ENCODE measurements at places on chromosomes 4 and X. TPM values are rescaled to one million over a fixed set of nuclear protein-coding genes. Genes with fewer than 3 reads are reported as not detected.

Gene CFP
- 3.0 TPM for polyA plus RNA-seq

Gene UGT2A1
- polyA plus RNA-seq: not detected

Gene PABPC5
- polyA plus RNA-seq: 0.60 TPM

Gene CFI
- polyA plus RNA-seq: 1.2 TPM

Gene RAP2C
- polyA plus RNA-seq: 16.7 TPM

Gene ERCC6L
- 0.23 TPM for polyA plus RNA-seq

Gene AR
- 0.42 TPM for polyA plus RNA-seq

Gene DCAF4L1
- not detected for polyA plus RNA-seq

Gene AP1S2
- 20.8 TPM for polyA plus RNA-seq

Gene CCKAR
- polyA plus RNA-seq: not detected

Gene PABPC1L2B
- polyA plus RNA-seq: not detected

Gene SYN1
- not detected for polyA plus RNA-seq

Gene SLC2A9
- polyA plus RNA-seq: 4.8 TPM

Gene NR3C2
- polyA plus RNA-seq: 17.8 TPM

Gene FAM241A
- polyA plus RNA-seq: 1.6 TPM

Gene FOXR2
- polyA plus RNA-seq: not detected

Gene NUDT10
- 0.46 TPM for polyA plus RNA-seq

Gene JADE3
- 0.60 TPM for polyA plus RNA-seq

Gene ATP8A1
- 2.5 TPM for polyA plus RNA-seq

Gene CSAG1
- polyA plus RNA-seq: not detected

Gene RNF212
- 3.4 TPM for polyA plus RNA-seq

Gene ARFIP1
- polyA plus RNA-seq: 36.0 TPM

Gene TMEM31
- polyA plus RNA-seq: not detected

Gene HSD17B13
- polyA plus RNA-seq: not detected

Gene ARHGAP24
- 7.4 TPM for polyA plus RNA-seq

Gene GPC3
- polyA plus RNA-seq: 0.60 TPM

Gene FGF13
- polyA plus RNA-seq: 6.0 TPM

Gene ITM2A
- 16.2 TPM for polyA plus RNA-seq

Gene GC
- polyA plus RNA-seq: not detected

Gene DCHS2
- 0.61 TPM for polyA plus RNA-seq

Gene MAOA
- polyA plus RNA-seq: 133 TPM

Gene GAGE12H
- polyA plus RNA-seq: not detected

Gene CXCL13
- polyA plus RNA-seq: 1.2 TPM

Gene TENM3
- polyA plus RNA-seq: 0.60 TPM

Gene ANOS1
- 0.31 TPM for polyA plus RNA-seq

Gene CLIC2
- 9.0 TPM for polyA plus RNA-seq

Gene PRKG2
- polyA plus RNA-seq: 16.2 TPM

Gene KLHL13
- 2.3 TPM for polyA plus RNA-seq

Gene DNAAF6
- polyA plus RNA-seq: not detected

Gene RIBC1
- 0.92 TPM for polyA plus RNA-seq

Gene SLC25A43
- polyA plus RNA-seq: 39.5 TPM

Gene TRMT10A
- polyA plus RNA-seq: 5.6 TPM

Gene S100P
- polyA plus RNA-seq: 488 TPM

Gene ARL9
- not detected for polyA plus RNA-seq
